ENCODE measurements at places on chromosomes 5 and 9.

DNA sequence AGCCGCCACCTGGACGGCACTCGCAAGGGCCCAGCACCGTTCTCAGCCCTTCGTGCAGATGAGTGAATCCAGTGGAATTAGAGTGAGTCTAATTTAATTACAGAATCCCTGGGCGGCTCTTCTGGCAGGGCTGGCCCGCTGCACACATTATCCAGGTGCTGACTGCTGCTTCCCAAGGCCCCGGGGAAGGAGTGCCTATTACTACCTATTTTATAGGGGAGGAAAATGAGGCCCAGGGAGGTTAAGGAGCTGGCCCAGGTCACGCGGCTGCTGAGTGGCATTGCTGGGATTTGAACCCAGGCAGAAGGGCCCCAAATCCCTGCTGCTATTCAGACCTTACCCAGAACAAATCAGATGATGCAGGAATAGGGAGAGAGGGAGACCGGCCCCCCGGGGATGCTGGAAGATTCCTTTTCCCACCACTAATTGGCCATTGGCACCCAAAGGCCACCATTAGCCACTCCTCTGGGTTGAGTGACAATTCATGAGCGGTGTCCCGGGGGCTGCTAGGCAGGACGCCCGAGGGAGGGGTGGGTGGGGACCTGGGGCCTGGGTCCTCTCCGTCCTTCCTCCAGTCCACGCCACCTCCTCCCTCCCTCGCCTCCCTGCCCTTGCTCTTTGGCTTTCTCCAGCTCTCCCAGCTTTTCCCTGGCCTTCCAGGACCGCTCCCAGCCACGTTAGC is 10.3 kb upstream of the QRFP start:
- DNase-seq = no peak

DNA sequence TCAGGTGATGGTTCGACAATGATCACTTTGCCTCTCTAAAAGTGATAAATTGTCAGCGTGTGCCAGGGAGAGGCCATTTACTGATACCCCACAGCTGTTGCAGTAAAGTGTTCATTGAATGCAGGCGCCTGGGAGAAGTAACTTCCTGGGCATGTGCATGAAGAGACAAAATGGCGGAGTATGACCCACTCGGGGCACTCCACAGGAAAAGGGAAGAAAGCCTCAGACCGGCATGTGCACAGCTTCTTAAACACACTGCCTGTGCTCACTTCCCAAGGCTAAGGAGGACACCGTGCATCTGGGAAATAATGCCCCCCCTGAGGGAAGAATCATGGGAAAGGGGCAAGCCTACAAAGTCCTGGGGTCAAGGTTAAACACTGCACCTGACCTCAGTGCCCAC is 329.5 kb downstream of the ICE1 start:
- no peak for DNase-seq

- DNase-seq = no peak
Observed at GRCh38 chr5:57795203-57795602, 312.6 kb upstream of the ACTBL2 start.

DNA sequence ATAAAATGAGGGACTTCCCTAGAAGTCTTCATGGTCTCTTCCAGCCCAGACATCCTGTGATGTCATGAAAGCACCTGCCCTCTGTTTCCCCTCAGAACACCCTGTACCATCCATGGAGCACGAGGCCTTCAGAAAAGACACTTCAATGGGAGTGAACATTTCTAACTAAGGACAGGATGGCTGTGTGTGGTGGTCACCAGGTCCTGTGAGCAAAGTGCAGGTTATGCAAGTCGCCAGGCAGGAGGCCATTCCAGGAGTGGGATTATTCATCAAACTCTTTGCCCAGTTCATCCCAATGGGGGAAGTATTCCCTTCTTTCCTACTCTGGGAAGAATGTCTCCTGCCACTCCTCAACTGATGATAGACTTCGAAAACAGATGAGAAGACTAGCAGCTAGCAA is 80.5 kb downstream of the SLC1A3 start:
- no peak for DNase-seq

DNA sequence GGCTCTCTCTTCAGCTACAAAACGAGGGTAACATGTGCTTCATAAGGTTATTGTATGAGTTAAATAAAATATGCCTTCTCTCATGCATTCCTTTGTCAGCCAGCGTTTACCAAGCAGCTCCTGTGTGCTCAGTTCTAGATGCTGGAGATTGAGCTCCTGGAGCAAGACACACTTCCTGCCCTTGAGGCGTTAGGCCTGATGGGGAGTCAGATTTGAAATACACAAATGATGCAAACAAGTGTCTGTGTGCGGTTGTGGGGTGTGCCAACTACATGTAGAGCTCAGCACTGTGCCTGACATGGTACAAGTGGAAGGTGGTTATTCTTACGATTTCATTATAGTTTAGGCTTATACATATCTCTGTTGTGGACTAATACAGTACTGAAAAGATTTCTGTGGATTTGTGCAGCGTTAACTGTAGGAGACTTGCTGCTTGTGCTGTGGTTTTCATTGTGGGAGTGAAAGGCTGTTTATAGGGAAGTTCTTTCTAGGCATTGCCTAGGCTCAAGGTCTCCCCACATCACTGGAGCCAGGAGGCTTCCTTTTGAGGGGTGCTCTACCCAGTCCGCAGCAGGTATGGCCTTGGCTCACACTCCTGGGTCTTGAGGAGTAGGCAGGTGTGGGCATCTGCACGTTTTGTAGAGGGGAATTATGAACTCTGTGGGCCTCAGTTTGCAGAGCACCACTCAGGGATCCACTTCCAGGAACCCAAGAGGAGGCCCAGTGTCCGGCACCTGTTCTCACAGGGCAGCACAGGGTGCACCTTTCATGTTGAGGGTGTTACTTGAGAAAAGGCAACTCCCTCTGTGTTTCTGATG is 39.8 kb upstream of the ANGPTL2 start:
- DNase-seq = no peak

GRCh38 chr9:18786911-18787650 is 245.9 kb downstream of the SAXO1 start:
- DNase-seq = no peak

DNA sequence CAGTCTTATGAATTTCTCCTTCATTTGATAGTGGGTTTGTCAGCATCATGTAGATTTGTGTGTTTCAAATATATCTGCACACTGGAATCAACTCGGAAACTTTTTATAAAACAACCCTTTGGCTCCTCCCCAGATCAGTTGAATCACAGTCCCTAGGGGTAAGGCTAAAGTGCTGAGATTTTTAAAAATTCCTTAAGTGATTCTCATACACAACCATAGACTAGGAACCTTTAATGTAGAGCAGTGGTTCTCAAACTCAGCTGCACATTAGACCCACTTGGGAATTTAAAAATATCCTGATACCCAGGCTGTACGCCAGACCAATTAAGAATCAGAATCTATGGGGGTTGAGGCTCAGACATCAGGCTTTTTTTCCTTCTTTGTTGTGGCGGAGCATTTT is 17.5 kb upstream of the JAK2 start:
- no peak for DNase-seq

- DNase-seq = no peak
Observed at GRCh38 chr5:53568871-53569270, 8.4 kb downstream of the NDUFS4 start.

DNA sequence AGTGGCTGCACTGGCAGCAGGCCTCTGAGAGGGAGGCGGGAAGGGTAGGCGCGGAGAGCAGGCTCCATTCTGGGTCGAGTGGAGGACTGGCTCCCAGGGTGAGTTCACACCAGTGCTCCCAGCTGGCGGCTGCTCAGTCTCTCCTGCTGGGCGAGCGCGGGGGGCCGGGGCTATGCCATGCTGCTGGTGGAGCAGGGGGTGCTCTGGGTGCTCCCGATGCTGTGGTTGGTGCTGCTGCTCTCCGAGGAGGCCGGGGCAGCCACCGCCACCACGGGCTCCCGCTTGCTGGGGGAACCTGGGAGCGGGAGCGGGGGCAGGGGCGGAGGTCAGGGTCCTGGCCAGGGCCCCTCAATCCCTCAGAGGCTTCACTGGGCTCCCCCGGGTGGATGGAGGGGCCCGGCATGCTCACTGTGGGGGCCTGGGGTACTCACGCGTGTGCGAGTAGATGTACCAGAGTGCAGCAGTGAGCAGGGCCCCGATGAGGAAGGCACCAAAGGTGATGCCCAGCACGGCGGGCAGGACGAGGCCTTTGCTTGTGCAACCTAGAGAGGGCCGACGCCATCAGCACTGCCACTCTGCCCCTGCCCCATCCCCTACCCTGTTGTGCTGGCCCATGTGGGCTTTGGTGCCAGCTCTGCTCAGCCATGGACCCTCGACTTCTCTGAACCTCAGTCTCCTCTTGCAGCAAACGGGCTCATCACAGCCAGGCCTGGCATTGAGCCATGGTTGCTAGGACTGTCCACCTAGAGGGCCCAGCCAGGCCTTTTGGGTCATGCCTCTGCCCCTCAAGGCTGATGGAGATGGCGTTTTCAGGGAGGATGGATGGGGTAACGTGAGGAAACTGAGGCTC is 13.1 kb downstream of the FPGS start:
- DNase-seq = no peak

DNA sequence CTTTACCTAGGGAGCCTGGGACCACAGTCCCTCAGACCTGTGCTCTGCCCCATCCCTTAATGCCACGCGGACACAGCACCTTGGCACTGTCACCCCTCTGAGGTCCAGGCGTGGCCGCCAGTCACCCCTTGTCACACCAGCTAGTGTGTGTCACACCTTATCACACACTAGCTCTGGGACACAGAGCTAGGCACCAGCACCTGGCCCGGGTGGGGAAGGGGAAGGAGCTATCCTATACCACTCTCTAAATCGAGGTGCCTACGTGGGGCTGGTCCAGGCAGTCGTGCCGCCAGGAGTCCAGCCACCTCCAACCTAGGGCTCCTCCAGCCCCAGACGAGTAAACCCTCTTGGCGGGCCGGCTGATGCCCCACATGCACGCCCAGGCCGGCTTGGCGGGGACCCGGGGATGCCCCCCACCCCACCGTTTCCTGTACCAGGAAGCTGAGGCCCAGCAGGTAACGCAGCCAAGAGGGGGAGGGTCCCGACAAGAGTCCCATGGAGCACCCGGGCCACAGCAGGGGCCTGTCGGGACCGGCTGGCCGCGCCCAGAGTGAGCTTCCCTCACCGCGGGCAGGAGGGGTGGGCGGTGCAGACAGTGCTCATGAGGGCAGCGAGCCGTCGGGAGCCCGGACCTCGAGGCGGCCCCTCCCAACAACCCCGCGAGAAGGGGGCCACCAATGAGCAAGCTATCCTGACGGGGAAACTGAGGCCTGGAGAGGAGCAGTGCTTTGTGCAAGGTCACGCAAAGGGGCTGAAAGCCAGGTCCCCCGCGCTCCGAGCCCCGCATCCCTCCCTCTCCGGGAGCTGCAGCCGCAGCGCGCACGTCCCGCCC is 550 bp downstream of the CORO2A start:
- no peak for DNase-seq

GRCh38 chr5:176883700-176884570 is 15.2 kb downstream of the HK3 start:
- no peak for DNase-seq

DNA sequence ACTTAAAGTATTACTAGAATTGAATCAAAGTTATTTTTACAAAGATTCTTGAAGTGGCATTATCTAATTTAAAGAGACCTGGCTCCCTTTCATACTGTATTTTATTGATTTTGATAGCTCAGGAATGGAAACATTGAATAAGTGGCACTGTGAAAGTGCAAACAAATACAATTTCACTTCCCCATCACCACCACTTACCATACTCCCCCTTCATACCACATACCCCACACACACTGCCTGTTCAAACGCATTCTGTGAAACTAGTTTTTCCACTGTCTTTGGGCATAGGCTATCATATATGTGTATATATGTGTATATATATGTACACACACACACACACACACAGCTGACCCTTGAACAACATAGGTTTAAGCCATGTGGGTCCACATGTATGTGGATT is 62.1 kb upstream of the ATG10 start:
- no peak for DNase-seq

- no peak for DNase-seq
Observed at GRCh38 chr5:14503017-14503680, 78.4 kb upstream of the OTULINL start.

GRCh38 chr9:13899924-13900323 is 414.0 kb downstream of the NFIB start:
- DNase-seq = no peak

GRCh38 chr5:16759147-16759773 is 142.5 kb upstream of the RETREG1 start:
- DNase-seq = no peak

DNA sequence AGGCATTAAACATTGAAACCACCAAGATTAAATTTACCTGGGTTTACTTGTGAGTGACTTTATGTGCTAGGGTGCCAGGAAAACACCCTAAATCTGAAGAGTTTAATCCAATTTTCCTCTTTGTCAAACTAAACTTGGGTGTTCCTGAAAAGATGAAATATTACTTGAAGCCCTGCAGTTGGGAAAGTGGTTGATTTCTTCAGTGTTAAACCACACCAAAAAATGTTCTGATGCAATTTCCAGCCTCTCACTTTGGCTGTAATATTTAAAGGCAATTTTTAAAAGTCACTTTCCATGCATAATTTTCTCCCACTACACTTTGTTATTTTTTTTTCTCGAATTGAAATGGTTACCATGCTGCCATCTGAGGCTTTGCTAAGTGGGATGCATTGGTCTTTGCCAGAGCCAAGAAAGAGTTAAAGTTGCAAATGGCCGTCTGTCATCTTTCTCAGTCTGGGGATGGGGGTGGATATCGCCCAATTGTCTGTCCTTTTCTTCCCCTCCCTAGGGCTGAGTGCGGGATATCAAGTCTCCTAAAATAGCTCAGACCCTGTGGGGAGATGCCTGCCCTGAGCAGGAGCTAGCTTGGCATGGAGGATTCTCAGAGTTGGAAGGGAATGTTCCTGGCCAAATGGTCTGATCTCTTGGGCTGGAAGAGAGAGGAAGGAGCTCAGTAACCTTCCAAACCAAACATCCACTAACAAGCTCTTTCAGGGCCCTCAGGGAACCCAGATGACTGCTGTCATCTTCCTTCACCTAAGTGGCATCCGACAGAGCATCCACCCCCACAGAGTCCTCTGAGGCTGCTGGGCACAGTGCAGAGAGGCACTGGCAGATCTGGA is 13.6 kb upstream of the SHB start:
- no peak for DNase-seq

GRCh38 chr5:79023947-79024346 is 38.8 kb upstream of the ARSB start:
- no peak for DNase-seq

DNA sequence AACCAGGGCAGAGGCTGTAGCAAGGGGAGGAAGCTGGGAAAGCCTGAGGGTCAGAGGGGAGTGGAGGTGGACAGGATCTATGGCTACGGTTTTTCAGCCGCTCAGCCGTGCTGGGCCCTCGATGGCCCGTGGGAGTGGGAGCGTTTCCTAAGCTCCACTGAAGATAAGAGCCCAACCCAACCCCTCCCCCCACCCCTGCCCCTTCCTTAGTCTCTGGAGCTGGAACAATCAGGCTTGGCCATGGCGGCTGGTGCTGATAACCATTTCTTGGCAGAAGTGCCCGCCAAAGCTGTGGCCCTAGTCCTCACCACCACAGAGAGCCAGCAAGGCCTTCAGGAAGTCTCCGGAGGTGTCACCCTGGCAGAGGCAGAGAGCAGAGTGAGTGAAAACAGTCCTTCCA is 20.3 kb upstream of the TNIP1 start:
- no peak for DNase-seq

DNA sequence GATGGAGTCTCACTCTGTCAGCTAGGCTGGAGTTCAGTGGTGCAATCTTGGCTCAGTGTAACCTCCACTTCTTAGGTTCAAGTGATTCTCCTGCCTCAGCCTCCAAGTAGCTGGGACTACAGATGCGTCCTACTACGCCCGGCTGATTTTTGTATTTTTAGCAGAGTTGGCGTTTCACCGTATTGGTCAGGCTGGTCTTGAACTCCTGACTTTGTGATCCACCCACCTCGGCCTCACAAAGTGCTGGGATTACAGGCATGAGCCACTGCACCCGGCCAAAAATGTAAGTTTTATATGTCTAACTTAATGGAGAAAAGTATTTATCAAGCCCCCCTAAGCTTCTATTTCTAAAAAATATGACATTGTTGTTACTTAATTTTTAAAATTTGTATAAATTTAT is 98.2 kb upstream of the RIOK2 start:
- DNase-seq = no peak

Data from activated gamma-delta T cell (primary cell).